Brain (organoid and tissue), 16 donors: ENCODE measurements at places on chromosomes 2 and 18.

- DNase-seq, result no peak
These were observed 96.4 kb downstream of the ITGB1BP1 start for GRCh38 chr2:9326975-9327374.

- DNase-seq, result no peak
These were observed 187.2 kb upstream of the HS6ST1 start for GRCh38 chr2:128505575-128506526.

DNA sequence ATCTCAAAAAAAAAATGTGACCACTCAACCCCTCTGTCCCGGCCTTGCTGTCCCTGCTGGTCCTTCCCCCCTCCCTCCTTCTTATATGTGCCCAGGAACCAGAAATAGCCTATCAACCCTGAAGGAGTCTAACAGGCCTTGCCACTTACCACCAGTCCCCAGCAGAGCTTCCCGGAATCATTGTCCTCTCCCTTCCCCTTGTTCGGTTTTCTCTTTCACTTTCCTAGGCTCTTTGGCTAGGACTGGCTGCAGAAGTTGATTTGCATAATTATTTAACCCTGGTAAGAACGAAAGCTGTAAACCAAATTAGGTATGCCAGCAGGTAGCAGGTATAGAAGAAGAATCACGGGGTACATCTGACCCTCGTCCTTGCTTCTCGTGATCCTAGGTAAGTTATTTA, 72.6 kb upstream of the ZNF532 start:
- DNase-seq, result no peak

GRCh38 chr2:239758279-239758877, 266.8 kb downstream of the NDUFA10 start:
- no peak for DNase-seq

DNA sequence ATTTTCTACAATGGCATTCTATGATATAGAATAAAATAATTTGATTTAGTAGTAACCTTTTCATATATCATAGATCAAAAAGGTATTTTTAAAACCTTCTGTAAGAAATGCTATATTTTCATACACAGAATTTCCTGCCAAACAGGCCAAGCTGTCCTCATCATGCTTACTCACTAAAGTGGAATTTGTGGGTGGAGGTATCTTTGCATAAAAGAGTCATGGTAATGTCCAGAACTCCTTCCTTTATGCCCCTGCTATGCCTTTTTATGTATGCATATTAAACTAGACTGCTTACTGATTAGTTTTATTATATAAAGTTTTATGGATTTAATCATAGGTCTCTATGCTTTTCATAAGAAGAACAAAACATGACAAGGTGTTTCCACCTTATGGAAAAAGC, 27.5 kb upstream of the MARCHF7 start:
- DNase-seq, result no peak

DNA sequence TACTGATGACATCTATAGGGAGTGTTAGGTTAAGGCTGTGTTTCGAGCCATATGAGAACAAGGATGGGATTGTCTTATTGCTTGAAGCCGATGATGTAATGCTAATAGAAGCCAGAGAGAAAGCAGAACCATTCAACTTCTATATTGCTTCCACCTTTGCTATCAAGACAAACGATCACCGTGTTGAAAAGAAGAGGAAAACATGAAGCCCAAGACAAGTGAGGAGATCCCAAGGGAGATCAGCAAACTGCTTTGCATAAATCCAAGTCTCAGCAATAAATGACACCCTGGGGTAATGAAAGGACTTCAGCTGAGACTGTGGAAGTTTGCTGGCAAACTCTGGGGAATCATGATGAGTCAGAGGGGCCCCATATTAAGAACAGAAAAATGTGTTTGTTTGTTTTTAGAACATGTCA, 206.2 kb downstream of the NCKAP5 start:
- peak; percentile 29 for DNase-seq

- no peak for DNase-seq
These were observed 93.4 kb downstream of the PPP1R1C start for GRCh38 chr2:182078988-182079602.

DNA sequence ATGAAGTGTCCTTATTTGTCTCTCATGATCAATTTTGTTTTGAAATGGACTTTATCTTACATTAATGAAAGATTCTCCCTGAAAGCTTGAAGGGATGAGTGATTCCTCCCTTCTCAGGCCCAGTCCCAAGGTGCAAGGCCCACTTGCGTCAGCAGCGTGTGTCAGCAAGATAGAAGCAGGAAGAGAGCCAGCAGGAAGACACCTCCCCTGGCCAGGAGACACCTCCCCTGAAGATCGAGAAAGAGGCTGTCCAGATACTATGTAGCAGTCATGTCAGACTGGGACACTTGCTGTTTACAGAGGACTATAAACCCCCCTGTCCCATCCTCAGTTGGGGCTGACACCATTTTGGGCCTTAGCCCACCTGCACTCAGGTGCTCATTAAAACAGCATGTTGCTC, 38.3 kb downstream of the TIMM21 start:
- DNase-seq, result no peak

GRCh38 chr2:46887028-46887885, 28.3 kb downstream of the MCFD2 start:
- no peak for DNase-seq

DNA sequence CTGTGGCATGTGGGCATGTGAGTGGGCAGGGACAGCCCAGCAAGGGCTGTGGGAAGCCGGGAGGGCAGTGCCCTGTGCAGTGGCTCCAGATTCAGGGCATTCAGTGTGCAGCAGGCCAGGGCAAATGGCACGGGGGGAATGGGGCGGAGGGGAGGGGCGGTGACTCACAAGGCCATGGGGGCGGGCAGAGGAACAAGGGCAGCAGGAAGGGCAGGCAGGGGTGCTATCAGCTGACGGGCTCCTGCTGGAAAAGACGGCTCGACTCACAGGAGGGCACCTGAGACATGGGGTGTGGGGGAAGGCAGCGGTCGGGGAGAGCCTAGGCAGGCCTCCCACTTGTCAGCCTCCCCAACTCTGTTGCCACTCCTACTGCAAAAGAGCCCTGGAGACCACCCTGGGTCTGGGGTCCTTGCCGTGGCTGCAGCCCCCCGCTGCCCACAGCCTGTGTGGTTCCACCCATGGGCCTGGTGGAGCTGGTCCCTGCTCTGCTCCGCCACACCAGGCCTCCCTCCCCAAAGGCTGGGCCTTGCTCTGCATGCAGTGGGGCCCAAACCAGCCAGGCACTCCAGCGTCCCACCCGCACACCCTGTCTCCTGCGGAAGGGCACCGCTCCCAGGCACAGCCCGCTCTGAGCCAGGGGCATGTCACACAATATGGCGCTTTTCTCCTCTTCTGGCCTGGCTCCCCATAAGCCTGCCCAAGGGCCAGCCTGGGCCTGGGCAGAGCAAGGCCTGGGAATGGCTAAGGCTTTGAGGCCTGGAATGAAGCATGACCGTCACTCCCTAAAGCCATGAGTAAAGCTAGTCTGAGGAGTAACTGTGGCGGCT, 25.9 kb downstream of the HS6ST1 start:
- DNase-seq, result peak; percentile 72

DNA sequence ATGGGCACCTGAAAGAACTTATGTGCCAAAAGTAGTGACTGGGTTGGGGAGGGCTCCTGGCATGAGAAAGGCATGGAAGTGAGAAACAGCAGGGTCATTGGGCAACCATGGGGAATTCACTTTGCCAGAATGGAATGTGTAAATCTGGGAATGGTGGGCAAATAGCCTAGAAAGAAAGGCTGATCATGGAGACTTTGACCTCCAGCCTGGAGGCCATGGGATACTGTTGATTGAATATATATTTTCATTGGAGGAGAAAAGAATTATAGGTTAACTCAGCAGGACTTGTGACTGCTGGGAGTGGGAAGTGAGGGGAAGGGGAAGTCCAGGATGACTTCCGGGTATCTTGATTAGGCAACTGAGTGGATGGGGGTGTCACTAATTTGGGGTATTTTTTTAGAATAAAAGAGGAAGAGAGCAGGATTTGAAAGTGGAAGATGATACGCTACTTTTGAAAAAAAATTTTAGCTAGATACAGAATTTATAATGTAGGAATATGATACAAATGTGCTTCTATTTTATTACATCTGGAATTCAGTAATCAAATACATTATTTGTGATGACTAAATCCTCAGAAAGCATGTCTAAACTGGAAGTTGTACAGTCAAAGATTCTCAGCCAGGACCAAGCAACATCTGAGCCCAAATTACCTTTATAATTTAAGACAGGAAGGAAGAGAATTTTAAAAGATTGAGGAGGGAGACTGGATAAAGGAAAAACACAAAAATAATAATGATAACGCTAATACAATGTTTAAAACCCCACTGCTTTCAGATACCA, 116.2 kb downstream of the GATA6 start:
- no peak for DNase-seq

GRCh38 chr2:64359171-64359891, 94.6 kb upstream of the LGALSL start:
- DNase-seq, result no peak

DNA sequence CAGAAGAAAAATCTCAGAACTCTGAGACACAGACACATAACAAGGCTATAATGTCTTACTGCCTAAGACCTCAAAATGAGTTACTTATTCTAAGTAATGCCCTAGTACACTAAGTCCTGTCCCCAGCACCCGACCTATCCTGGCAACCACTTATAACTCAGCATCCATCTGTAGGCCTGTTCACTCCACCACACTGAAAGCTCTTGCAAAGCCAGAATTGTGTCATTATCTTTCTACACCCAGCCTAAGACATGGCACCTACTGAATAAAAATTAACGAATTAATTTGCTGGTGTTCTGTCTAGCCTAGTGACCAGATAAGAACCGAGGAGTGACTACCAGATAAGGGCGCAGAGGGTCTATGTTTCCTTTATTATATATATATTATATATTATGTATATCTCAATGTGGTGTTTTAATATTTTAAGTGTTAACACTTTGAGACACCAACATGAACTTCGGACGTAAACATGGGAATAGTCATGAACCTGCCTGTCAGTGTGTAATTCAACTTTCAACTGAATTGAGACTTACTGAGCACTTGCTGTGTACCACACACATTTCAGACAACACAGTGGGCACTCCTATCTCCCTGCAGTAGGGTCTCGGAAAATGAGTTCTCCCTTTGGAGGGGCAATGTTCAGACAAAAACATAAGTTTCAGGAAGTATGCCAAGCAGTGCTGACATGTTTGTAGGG, 27.7 kb downstream of the TMEM131 start:
- peak; percentile 9 for DNase-seq

DNA sequence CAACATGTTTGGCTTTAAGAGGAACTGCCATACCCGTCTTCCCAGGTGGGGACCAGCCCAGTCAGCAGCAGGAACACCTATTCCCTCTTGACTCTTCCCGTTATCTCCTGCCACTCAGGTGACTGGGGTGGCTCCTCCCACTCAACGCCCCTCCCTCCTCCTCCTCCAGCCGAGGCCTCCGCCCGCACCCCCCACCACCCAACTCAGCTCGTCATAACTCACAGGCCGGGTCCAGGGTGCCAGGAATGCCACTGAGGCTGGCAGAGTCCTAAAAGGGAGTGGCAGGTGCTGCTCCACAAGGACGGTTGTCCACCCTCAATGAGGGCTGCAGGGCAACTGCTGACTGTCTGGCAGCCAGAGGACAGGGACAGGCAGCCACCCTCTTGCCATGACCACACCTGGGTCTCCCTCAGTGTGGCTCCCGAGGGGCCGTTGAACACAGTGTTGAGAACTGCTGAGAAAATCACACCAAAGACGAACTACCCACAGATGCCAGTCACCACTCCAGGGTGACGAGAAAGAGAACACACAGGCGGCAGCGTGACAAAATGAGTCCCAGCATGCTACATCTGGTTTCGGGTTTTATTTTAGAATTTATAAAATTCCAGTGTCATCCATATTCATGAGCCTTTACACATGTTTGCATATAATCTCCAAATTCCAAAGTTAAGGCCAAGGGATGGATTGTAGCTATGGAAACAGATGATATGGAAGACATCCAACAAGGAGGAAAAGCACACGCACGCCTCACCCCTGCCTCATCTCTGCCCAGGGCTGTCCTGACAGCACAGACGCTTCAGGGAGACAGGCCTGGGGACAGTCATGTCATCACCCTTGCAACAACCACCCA, 38.5 kb downstream of the ANO7 start:
- DNase-seq, result peak; percentile 33

DNA sequence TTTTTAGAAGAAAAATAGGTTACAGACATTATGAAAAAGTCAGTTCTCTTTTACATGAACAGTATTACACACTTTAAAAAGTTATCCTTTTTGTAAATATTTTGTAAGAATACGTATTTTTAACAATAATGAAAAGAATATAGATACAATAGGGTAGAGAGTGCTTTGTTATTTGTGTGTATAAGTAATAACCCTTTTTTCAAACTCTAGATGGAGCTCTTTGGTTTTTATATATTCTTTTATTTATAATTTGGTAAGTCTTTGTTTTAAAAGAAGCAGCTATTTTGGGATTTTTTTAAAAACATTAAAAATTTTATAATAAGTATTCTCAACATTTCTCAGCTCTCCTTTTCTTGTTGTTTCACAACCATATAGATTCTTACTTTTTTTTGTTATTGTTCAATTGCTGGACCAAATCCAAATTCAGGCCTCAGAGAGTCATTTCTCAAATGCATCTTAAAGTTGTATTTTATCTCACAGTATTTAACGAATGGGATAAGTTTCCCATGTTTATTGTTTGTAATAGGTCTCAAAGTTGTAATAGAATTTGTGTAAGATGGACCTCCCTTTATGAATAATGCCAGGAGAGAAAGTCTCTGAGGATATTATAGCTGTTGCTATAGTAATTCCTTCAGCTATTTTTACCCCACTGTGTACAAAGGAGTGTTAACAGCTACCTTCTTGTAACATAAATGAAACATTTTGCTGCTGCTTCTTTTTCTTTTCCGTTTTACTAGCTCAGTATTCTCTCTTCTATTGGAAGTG, 46.4 kb downstream of the ACYP2 start:
- DNase-seq, result peak; percentile 38

DNA sequence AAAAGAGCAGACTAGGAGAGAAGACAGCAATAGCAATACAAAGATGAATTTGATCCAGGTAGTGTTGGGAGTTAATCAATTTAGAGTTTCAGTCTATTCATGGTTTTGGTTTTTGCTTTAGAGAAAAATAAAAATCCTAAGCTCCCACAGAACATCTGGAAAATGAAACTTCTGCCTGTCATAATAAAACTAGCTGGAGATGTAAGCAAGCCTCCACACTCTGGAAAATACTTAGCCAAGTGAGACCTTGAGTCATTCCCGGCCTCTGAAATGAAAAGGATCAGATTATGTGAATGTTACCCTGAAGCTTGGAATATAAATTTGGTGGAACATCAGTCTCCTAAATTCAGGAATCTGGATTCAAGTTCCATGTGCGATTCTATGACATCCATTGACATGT, 485.6 kb upstream of the SPRED2 start:
- DNase-seq, result no peak
